ENCODE measurements at places on chromosomes 2 and 18.

DNA sequence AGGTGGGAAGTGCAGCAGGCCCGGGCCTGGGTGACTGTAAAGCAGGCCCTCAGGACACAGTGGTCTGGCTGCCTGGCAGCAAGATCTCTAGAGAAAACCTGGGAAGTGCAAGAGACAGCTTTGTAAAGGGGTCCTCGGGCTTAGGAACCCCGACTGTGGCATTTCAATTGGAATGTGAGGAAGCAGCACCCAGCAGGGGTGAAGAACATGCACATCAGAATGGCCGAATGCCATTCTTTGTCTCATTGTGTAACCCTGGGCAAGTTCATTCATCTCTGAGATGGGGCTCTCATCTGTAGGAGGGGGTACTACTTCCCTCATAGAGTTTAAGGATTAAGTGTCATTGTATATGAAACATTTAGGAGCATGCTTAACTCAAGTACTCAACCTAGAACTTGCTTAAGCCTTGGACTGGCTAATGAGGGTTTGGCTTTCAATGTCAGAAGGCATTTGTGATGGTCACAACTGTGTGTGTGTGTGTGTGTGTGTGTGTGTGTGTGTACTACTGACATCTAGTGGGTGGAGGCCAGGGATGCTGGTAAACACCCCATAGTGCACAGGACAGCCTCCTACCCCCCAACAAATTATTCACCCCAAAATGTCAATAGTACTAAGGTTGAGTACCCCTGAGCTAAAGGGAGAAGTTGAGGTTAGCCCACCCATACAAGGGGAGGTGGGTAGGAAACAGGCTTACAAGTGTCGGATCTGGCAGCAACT is 29.3 kb downstream of the MEX3C start:
- DNase-seq: no peak

DNA sequence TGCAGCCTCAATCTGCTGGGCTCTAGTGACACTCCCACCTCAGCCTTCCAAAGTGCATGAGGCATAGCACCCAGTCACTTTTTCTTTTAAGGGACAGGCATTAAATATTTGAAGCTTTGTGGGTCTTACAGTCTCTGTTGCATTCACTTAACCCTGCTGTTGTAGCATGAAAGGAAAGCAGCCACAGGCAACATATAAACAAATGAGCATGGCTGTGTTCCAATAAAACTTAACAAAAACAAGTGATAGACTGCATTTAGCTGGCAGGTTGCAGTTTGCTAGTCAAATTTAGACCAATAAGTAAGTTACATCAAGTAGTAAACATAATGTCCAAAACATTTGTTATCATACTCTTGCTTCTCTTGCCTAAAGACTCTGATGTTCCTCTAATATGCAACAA is 297.3 kb upstream of the MMADHC start:
- no peak for DNase-seq

DNA sequence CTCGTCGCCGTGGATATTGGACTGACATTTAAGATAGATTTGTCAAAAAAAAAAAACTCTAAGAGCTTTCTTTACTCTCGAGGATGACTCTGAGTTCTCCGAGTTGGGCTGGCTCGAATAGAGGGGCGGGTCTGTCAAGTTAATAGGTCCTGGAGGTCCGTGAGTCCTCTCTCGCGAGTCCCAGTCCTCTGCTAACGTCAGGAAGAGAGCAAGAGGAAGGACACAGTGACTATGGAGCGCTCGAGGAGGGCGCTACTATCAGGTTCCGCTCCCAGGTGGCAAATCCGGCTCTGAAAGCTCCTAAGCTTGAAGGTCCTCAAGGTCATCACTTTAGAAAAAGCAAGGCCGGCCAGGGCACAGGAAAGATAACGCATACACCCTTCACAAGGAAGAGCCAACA is 404 bp upstream of the AKAIN1 start:
- DNase-seq: peak; percentile 41

GRCh38 chr18:46700066-46700824 is 43.2 kb upstream of the LOXHD1 start:
- no peak for DNase-seq

DNA sequence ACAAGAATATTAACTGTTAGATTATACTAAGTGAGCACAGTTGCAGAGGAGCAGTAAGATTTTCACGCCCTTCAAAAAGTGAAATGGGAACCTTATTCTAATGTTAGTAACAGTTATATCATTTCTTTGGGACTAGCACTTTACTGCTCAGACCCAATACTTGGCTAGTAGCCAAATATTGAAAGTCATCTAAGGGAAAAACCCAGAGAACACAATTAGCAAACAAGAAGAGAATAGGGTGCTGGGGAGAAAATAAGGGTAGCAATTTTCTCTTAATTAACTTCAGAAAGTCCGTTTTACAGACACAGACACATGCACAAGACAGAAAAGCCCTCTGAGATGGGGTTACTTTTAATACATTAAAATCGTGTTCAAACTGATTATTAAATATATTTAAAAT is 71.8 kb downstream of the ID2 start:
- no peak for DNase-seq

DNA sequence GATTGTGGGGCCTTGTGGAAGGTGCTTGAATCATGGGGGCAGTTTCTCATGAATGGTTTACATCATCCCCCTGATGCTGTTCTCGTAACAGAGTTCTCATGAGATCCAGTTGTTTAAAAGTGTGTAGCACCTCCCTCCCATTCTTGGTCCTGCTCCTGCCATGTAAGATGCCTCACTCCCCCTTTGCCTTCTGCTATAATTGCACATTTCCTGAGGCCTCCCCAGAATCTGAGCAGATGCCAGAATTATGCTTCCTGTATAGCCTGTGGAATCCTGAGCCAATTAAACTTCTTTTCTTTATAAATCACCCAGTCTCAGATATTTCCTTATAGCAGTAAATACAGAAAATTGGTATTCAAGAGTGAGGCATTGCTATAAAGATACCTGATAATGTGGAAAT is 15.6 kb upstream of the WDR75 start:
- no peak for DNase-seq

- peak; percentile 10 for DNase-seq
Observed at GRCh38 chr2:217835931-217836891, 166.6 kb downstream of the TNS1 start.

- no peak for DNase-seq
Observed at GRCh38 chr2:113251118-113251517, 27.6 kb downstream of the PAX8 start.

DNA sequence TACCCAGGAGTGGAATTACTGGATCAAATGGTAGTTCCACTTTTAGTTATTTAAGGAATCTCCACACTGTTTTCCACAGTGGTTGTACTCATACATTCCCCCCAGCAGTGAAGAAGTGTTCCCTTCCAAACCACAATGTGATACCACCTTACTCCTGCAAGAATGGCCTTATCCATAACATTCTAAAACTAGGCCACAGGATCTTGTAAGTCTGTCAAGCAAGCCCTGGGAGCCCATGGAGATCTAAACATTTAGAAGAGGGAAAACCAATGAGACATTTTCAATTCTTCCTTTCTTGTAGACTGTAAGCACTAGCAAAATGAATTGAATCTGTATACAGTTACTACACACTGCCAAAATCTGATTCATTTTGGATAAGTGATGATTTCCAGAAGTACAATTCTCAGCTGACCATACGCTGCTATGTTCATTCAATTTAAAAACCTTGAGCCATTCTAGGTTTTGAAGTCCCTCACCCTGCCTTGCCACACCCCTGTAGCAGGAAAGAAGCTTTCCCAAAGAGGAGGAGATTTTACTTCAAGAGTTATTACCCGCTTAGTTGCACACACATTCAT is 149.1 kb downstream of the SLC8A1 start:
- no peak for DNase-seq

DNA sequence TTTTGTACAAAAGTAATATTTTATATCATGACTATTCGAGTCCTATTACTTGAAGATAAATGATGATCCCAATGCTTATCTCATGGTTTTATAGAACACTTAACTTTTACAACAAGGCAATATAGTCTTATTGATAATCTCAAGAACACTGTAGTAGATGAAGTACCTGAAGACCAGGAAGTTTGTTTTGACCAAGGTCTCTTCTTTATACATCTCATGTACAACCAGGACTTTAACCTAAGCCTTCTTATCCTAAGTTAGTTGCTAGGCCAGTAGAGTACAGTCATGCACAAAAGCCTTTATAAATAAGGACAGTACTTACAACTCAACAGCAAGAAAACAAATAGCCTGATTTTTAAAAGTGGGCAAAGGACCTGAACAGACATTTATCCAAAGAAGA is 147.7 kb upstream of the NOSTRIN start:
- no peak for DNase-seq

- DNase-seq: no peak
Observed at GRCh38 chr2:105134081-105134480, 96.2 kb downstream of the MRPS9 start.
